ENCODE measurements at places on chromosomes 5 and 9.

- DNase-seq: no peak
Measured at GRCh38 chr5:98458726-98459125, 314.7 kb upstream of the RGMB start.

DNA sequence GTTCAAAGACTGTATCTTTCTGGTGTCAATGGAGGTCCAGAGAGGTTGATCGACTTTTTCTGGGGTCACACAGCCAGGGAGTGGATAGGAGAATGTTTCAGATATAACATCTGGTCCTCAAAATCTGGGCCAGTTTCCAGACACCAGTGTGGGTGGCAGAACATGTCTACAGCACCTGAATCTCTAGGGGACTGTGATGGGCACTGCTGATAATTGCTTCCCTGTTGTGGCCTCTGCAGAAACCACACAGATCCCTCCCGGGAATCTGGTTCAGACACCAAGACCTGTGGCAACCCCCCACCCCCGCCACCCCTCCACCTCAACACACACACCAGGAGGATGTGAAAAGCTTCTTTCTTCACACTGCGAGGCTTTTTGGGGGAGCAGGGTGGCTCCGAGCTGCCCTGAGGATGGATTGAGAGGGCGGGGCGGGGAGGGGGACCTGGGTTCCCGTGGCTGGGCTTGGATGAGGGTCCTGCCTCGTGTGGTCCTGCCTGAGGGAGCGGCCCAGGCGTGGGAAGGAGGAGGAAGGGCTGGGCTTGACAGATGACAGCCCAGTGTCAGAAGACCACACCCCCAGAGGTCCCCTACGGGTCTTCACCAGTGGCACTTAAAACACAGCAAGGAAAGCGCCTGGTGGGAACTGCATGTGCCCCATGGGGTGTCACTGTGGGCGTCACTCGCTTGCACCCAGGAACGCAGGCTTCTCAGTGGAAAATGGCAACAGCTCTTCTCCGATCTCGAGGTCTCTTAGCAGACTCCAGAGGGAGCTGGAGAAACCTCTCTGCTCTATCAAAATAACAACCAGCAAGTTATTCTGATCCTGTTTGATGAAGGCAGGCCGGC is 55.2 kb downstream of the TRIP13 start:
- DNase-seq: no peak

GRCh38 chr5:142330026-142330425 is 5.2 kb upstream of the SPRY4 start:
- DNase-seq: no peak

GRCh38 chr5:93150311-93151012 is 430.6 kb downstream of the NR2F1-AS1 start:
- DNase-seq: no peak

DNA sequence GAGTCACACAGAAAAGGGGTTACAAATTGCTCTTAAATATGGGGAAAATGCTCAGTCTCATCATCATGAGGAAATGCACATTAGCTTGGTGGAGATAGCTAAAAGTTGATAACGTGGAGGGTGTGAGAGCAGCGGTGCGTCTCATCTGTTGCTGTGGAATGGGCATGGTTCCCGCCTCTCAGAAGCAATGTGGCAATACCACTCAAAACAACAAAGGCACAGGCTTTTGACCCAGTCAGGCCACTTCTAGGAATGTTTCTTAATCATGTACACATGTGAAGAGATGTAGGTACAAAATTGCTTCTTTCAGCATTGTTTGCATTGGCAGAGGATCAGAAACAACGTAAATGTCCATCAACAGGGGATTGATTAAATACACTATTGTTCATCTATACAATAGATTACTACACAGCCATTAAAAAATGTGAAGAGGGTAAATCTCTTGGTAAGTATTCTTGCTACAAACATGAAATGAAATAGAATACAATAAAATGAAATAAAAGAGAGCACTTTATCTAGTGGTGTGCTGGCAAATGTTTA is 212.6 kb upstream of the MSX2 start:
- no peak for DNase-seq

Data from hematopoietic multipotent progenitor cell treated with erythropoietin and hydrocortisone succinate and interleukin-3 and kit ligand, for 4 days (in vitro differentiated cells).